ENCODE measurements at places on chromosomes 2 and 18.

GRCh38 chr2:43215673-43216255, 10.6 kb downstream of the ZFP36L2 start:
- no peak for DNase-seq

DNA sequence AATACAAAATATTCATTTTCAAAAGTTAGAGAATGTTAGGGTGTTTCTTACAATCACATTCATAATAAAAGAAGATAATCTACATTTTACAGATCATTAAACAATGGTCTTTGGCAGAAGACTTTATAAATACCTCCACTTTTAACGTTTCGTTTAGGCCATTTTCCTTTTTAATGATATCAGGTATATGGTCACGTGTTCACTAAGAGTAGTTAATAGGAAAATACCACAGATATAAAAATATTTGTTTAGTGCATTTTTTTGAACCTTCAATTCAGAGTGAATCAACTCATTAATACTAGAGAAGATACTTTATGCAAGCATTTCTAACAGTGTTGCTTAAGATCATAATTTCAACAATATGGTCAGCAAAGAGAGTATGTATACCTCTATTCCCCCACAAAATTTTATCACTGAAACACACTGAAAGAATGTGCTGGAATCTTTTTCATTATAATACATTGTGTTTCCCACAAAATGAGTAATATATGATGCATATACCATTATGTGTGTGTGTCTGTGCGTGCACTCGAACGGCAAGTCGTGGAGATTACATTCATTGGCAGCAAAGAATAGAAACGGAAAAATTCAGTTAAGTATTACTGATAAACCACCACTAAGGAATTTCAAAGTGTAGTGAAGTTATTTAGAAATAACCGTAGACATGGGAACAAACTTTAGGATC, 319.9 kb upstream of the THUMPD2 start:
- DNase-seq: peak; percentile 83

DNA sequence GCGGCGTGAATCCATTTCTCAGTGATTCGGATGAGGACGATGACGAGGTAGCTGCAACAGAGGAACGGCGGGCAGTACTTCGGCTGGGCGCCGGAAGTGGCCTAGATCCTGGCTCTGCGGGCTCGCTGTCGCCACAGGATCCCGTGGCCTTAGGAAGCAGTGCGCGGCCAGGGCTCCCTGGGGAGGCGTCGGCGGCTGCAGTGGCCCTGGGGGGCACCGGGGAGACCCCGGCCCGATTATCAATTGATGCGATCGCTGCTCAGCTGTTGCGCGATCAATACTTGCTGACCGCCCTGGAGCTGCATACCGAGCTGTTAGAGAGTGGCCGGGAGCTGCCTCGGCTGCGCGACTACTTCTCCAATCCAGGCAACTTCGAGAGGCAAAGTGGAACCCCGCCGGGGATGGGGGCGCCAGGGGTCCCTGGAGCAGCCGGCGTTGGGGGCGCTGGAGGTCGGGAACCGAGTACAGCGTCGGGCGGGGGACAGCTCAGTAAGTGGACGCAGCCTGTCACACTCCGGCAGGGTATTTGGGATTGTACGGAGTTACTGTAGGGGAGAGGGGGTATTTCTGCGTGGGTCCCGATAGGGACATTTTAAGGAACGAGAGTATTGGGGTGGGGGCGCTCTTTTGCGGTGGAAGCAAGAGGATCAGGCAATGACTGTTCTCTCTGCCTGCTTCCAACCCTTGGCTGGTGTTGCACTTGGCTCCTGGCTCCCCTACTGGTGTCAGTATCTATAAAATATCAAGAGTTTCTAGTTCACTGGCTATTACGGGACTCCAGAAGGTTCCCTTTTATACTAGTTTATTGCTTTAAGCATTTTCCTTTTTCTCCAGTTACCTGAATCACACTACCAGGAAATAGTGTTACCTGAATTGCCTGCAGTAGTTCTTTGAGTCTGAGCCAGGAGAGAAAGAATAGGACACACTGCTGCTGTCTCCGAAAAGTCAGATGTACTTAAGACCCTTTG, 772 bp downstream of the RELCH start:
- DNase-seq: peak; percentile 26

GRCh38 chr18:63298400-63299365, 20.9 kb downstream of the BCL2 start:
- peak; percentile 61 for DNase-seq

DNA sequence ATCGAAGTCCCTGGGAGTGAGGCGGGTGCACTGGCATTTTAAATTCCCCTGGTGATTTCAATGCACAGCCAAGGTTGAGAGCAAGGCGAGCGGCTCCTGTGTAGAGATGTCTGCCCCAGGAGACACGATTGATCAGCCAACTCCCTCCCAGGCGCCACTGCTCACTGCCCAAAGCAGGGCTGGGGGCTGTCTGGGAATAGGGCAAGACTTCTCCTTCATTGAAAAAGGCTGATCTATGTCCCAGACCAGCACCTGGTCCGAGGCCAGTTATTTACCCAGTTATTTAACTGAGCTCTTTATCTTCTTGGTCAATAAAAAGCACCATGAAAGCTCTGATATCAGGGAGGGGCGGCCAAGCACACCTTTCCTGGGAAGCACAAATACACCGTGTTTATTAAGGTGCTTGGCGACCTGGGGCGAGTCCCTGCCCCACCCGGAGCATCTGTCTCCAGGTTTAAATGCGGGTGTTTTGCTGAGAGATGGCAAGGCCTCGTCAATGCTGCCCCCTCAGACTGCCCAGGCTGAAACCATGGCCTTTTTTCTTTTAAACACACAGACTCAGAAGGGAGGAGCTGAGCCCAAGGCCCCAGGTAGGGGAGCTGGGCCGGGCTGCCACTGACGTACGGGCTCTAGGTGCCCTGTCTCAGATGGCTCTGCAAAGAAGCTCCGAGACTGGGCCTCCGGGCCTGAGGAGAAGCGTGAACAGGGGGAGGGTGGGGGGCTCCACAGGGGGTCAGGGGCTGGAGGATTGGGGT, 73.9 kb upstream of the HPCAL1 start:
- no peak for DNase-seq

DNA sequence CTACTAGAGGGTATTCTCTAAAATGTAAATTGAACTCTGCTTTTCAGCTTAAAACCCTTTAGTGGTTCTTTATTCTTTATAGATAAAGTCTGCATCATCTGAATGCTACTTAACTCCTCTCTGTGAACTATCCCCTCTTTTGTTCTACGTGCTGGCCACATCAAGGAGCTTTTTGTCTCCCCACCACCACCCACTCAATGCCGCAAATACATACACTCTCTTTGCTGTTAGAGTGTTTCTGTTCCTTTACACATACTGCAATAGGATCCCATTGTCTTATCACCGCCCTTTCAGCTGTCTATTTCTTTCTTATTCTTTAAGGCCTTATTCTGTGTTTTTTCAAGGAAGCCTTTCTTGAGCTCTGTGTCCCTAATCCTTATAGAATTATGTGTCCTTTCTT, 83.3 kb downstream of the EML4 start:
- no peak for DNase-seq

DNA sequence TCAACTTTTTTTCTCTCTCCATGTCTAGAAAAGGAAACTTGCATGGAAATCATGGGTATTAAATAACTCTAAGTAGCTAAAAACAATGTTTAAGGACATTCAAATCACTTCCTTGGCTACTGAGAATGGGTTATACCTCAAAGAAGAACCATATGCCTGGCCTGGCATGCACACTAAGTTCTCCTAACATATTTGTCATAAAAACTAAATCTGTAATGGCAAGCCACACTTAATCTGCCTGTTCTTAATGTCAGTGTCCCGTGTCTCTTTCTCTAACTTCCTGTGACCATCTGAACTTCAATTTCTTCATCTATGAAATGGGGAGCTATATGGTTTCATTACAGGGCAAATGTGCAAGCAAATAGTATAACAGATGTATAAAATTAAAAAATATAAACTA, 11.1 kb downstream of the PDE1A start:
- DNase-seq: no peak

GRCh38 chr18:13235421-13235831, 16.9 kb downstream of the LDLRAD4 start:
- DNase-seq: no peak

DNA sequence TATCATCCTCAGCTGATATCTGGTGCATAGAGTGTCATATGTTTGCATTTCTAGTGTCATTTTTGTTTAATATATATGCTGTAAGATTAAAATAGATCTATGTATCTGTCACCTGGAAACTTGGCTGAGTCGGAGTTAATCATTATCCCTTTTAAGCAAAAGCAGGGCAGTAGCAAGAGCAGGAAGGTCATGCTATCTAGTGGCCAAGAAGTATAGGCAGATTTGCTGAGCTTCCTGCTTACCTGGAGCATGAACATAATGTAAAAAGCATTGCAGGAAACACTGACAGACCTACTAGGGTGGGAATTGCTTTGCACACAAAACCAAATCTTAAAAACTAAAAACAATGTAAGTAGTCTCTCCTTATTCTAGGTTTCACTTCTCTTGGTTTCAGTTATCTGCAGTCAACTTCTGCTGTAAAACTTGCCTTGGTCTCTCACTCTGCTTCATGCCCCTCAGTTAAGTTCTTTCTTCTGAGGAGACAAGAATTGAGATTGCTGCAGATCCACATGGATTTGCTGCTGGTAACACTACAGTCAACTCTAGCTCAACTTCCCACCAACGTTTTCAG, 295.3 kb downstream of the CDH7 start:
- DNase-seq: no peak

DNA sequence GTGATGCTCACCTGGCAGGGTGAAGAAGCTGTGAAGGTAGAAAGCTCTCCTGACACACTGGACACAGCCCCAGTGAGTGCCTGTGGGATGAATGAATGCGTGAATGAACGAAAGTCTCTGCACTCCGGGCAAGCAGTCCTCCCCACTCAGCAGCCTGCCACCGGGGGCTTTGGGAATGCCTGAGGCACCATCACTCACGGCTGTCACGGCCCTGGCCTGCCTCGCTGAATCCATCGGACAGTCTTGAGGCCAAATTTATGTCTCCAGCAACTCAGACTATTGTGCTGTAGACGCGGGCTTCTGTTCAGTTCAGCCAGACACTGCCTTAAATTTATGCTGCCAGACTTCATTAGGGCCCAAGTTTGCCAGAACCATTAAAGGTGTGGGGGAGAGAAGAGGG, 62.9 kb upstream of the TEX51 start:
- no peak for DNase-seq

- DNase-seq: no peak
Measured at GRCh38 chr2:238912916-238913875, 65.3 kb downstream of the TWIST2 start.

DNA sequence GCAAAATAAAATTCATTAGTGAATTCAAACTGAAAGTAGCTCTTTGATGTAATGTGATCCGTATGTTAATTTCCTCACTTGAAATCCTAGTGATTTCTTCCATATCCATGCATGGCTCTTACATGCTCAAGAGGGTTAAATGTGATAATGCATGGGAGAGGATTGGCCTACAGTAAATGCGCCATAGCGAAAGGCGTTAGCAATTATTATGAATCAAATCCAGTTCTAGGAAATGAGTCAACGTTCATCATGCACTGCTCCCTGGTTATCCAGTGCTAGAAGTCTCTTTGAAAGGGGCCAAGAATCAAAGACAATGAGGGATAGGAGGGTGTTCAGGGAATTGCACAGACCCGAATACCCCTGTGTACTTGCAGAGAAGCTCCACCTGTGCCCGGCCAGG, 101.4 kb upstream of the RASGRP3 start:
- peak; percentile 91 for DNase-seq

- no peak for DNase-seq
Measured at GRCh38 chr2:196537311-196537710, 102.2 kb upstream of the CCDC150 start.

DNA sequence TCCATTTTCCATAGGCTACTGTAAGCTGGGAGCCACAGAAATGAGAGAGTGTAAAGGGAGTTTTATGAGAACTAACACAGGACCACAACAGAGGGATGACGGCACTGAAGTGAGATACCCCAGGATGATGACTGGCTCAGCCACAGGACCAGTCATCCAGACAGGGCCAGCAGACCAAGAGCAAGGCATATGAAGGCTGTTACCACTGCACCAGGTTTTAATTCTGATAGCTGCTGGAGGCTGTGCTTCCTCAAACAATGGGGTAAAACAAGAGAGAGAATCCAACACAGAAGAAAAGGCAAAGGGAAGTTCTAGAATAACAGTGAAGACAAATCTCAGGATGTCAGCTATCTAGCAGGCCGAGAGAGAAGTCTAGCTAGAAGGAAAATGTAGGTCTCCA, 94.9 kb downstream of the BCL2 start:
- no peak for DNase-seq

DNA sequence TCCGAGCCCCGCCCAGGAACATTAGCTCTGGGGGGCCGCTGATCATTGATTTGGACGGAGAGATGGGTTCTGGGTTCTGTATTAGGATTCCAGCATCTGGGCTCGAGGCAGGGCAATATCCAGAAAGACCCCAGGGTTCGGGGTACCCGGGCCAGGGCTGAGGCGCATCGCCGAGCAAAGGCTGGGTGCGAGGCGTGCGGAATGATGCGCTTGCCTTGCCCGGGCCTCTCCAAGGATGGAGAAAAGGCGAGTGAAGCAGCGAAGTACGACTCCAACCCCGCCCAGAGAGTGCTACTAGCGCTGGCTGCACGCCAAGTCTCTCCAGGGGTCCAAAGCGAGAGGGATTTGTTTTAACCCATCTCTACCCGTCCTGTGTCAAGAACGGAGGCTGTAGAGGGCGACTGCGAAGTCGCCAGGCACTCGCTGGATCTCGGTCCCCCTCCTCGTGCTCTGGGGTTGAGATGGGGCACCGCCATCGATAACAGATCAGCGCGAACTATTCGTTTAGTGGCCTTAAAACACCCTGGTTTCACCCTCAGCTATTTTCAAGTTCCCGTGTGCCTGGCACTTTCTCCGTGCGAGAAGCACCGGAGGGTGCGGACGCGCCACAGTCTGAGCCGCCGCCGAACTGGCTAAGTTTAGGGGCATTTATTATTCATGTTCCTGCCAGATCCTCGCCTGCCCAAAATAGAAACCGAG, 1.9 kb downstream of the ADCYAP1 start:
- DNase-seq: peak; percentile 13

GRCh38 chr2:42327125-42327524, 33.9 kb downstream of the COX7A2L start:
- no peak for DNase-seq

DNA sequence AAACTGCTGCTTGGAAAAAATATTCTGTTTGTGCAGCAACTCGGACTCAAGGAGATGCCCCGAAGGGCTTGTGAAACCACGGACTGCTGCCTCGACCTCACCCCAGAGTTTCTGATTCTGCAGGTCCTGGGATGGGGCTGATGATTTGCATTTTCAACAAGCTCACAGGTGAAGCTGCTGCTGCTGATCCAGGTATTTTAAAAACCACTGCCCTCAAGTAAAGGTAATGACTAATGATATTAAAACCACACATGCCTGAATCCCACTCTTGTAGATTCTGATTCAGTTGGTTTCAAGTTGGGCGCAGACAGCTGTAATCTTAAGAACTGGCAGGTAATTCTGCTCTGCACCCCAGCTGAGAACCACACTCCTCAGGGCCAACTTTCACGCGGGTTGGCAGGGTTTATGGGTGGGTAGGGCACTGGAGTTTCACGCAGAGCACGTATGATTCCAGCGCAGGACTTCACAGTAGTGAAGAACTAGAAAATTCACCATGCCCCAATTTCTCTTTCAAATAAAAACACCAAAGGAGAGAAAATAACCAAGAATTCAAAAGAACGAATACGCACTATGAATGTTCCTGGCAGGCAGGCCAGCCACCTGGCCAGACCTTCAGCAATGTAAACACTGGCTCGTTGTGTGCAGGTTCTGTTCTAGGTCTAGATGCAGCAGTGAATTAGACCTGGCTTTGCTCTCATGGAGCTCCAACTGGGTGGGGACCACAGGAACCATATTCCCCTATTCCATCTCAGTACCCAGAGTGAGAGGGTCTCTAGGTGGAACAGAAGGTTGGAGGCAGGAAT, 74.6 kb upstream of the ZFP36L2 start:
- peak; percentile 36 for DNase-seq

GRCh38 chr2:30271301-30271700, 40.0 kb downstream of the LBH start:
- DNase-seq: no peak

Data from fibroblast of the aortic adventitia (primary cell).